ENCODE measurements at places on chromosomes 2 and 18. TPM values are rescaled to one million over a fixed set of nuclear protein-coding genes. Genes with fewer than 3 reads are reported as not detected.

The LOXL3 gene
- total RNA-seq, result 3.1 TPM

The FAM168B gene
- total RNA-seq, result 79.6 TPM

The CFC1 gene
- not detected for total RNA-seq

The HTR2B gene
- not detected for total RNA-seq

The ZNF804A gene
- total RNA-seq, result not detected

The ALKAL2 gene
- total RNA-seq, result not detected

The MPP4 gene
- not detected for total RNA-seq

The SERPINB10 gene
- not detected for total RNA-seq

The FOXD4L1 gene
- 0.43 TPM for total RNA-seq

The AQP12B gene
- not detected for total RNA-seq

The PAX8 gene
- total RNA-seq, result 6.4 TPM

The ABCB11 gene
- total RNA-seq, result not detected

The SCYGR4 gene
- total RNA-seq, result not detected

The MARCHF4 gene
- 7.7 TPM for total RNA-seq

The KIF1A gene
- total RNA-seq, result not detected

The DNAJB2 gene
- total RNA-seq, result 38.5 TPM

The LRRTM4 gene
- 1.3 TPM for total RNA-seq

The CYP20A1 gene
- total RNA-seq, result 6.9 TPM

The TMEM178A gene
- total RNA-seq, result 2.9 TPM

The ACTG2 gene
- total RNA-seq, result not detected

The NEB gene
- not detected for total RNA-seq

The SH3RF3 gene
- total RNA-seq, result 6.1 TPM

The CCDC148 gene
- total RNA-seq, result 1.8 TPM

The MRPL44 gene
- total RNA-seq, result 66.4 TPM

The SH2D6 gene
- total RNA-seq, result 2.3 TPM

The CTIF gene
- 17.0 TPM for total RNA-seq

The KIAA2012 gene
- not detected for total RNA-seq

The WNT10A gene
- total RNA-seq, result 1.2 TPM

The ACAA2 gene
- 37.7 TPM for total RNA-seq

The FBXO36 gene
- 3.6 TPM for total RNA-seq

The NGEF gene
- 52.2 TPM for total RNA-seq

The MC5R gene
- not detected for total RNA-seq

The ERFE gene
- total RNA-seq, result 18.3 TPM

The PMAIP1 gene
- 16.5 TPM for total RNA-seq

The TMBIM1 gene
- total RNA-seq, result 187 TPM

The FRZB gene
- total RNA-seq, result 0.15 TPM

The IGFBP5 gene
- 10.0 TPM for total RNA-seq

The METTL8 gene
- total RNA-seq, result 24.3 TPM

Measured in PC-9 (cell line).